HCT116 (cell line): ENCODE measurements at places on chromosomes 12 and 14. TPM values are rescaled to one million over a fixed set of nuclear protein-coding genes. Genes with fewer than 3 reads are reported as not detected.

- no peak for DNase-seq
Observed at GRCh38 chr14:51219473-51220448, 20.3 kb upstream of the TMX1 start.

GRCh38 chr12:13218641-13219040 is 22.1 kb downstream of the EMP1 start:
- no peak for DNase-seq

DNA sequence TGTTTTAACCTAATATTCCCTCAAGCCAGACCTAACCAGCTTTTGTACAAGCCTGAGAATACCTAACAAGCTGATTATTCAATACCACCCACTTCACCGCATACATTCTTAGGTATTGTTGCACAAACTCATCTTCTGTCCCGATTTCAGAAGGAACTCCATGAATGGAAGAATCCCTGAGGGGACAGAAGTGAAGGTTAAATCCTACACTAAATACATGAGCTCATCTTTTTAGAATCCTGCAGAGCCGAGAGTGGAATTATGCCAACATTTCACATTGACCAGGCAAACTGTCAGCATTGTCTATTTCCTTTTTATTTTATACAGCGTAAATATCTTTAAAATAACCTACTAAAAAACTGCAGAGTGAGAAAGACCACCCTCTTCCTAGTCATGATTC is 140.7 kb upstream of the PRICKLE1 start:
- no peak for DNase-seq

GRCh38 chr12:110619534-110619953 is 5.6 kb downstream of the TCTN1 start:
- DNase-seq, result no peak

- no peak for DNase-seq
Observed at GRCh38 chr14:72737560-72737943, 156.3 kb downstream of the DPF3 start.

- no peak for DNase-seq
Observed at GRCh38 chr12:19665121-19665900, 226.0 kb downstream of the AEBP2 start.

DNA sequence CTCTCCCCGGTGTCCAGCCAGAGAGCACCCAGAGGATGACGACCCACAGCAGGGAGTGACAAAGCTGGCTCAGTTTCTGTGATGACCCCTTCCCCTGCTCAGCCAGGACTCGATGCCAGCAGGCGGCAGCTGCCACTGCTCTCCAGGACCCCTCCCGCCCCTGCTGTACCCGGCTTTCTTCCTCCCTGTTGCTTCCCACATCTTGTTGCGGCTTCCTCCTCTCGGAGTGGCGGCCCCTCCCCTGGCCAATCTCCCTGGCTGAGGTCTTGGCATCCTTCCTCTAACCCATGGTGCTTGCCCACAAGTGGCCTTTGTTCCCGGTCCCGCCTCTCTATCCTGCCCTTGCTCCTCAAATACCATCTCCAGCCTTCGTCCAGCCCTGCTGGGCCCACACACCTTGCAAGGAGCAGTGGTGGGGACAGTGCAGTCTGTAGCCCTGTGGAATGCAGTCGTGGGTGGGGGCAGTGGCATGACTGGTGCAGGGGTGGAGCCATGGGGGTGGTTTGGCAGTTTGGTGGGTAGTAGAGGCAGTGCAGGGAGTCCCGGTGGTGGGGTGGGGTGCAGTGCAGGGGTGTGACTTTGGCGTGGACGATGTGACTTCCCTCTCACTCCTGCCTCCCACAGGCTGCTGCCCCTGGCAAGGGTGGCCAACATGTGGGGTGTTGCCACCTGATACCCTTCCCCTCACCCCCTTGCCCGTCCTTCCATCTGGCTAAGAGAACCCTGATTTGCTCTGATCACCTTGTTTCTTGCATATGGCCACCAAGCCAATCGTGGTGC is 16.3 kb upstream of the BEGAIN start:
- DNase-seq, result no peak

DNA sequence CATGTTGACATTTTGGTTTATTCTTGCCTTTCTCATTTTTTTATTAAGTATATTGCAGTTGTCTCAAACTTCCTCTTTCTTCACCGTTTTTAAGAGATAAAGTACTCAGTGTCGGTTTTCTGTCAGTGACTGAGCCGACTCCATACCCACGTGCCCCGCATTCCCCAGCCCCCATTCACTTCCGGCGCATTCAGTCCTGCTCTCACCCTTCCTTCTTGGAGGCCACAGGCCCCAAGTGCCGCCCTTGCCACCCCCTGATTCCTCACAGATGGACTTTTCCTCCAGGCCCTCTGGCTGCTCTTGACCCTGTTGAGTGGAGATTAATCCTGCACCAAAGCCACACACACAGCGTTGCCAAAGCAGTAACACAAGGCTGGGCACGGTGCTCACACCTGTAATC is 19.1 kb upstream of the DNAH10 start:
- no peak for DNase-seq

GRCh38 chr12:1591034-1591433 is 3.3 kb downstream of the FBXL14 start:
- no peak for DNase-seq

- no peak for DNase-seq
Observed at GRCh38 chr12:22635812-22636211, 10.8 kb downstream of the ETNK1 start.

DNA sequence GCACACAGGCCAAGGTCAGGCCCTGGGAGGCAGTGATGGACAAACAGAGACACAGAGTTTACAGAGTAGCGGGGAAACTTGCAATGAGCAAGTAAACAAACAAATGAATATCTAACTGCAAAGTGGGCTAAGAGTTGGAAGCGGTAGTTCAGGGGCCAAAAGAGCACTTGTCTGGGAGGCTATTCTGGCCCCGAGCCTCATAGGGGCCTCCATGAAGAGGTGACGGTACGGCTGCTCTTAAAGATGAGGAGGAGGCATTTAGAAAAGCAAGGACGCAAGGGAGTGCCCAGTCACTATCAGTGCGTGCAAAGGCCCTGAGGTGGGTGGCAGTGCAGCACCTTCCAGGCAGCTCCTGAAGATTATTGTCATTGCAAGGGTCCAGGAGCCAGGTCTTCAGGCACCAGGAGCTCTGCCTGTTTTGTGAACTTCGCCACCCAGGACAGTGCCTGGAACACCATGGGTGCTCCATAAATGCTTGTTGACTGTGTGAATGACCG is 4.4 kb upstream of the TMEM119 start:
- DNase-seq, result no peak

DNA sequence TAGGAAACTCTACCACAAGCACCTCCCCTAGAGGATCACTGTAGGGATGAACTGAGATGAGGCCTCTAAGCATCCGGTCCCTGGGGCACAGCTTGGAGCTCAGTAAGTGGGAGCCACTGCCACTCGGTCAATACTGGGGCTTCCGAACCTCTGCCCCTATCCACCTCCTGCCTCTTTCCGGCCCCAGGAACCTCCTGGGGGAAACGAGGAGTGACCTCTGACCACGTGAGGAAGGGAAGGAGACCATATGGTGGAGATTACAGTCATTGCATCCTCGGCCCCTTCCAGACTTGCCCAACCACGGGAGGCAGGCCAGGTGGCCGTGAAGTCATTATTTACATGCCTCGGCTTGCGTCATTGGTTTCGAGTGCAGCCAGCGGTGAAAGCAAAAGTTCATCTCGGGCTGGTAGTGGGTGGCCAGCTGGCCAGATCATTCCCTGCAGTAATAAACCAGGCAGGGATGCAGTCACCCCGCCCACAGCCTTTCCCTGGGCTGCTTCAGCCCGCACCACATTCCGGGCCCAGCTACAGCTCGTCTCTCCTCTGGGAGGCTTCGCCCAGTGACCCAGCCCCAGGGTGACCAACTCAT is 65.4 kb downstream of the C14orf132 start:
- DNase-seq, result no peak

DNA sequence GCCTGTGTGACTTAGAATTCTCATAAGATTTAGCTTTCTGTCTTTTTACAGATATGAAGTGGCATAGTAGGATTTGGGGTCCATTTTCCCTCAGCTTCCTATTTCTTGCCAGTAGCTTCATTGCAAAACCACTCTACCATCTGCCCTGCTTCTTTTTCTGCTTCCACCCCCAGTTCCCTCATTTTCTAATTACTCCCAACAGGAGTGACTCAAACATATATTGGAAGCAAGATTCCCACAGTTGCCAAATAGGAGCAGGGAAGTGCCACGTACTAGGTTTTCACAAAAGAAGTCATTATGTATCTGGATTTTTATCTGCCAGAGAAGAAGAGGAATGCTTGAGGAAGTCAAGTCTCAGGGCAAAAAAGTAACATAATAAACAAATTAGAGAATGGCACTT is 64.1 kb downstream of the ANO4 start:
- no peak for DNase-seq

DNA sequence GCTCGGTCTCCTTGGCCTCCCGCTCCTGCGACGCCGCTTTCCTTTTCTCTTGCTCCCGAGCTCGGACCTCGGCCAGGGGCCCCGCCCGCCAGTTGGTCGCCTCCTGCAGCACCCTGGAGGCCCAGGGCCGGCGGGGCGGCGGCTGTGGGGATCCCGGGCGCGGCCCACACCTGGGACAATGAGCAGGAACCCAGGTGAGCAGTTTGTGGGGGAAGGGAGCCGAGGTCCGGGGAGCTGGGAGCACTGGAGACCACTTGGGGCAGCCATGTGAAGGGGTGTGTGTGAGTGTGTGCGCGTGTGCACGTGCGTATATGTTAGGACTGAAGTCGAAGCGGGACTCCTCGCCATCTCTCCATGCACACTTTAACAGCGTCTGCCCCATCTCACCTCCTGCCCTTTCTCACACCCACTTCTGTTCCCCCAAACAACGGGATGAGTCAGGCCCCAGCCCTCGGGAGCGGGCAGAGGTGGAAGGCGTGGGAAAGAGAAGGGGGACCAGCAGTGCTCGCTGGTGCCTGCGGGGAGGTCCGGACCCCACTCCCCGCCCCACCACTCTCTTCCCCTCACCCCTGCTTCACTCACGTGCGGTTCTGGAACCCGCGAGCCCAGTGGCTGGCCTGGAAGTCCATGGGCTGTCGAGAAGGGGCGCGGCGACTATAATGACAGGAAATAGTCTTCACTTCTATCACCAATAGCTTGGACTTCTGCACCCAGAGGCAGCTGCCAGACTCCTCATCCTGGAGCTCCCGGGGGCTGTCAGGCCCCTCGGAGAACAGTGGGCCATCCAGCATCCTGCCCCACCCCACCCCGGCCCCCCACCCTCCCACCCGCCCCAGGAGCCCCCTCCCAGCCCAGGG is 450 bp downstream of the DDN start:
- DNase-seq, result no peak

DNA sequence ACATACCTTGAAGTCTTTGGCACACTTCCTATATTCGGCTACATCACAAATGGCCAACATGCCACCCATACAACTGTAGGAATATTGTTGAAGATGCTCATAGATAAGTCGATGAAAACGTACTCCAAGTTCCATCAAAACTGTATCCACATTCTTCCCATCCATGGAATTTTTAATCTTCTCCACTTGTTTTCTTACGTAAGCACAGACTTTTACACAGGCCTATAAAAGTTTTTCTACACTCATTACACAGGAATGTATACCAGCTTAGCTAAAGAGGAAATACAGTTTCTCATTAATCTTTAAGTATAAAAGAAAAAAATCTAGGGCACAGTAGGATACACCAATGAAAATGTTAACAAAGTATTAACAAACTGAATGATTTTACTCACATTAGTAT is 59.1 kb downstream of the EXOC5 start:
- no peak for DNase-seq

DNA sequence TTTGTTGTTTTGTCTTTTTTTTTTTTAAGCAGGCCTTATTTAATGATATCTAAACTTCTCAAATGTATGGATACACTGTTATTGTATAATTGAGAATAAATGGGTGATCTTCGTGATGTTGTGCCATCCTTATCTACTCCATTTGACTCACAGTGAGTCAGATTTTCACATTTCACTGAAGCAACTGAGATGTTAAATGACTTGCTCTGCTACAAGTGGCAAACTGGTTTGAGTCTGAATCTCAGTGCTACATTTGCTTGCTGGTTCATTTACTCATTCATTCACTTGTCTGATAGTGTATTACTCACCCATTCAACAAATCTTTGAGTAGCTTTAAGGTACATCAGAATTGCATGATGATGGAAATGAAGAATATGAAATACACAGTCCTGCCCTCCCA is 2.6 kb downstream of the KIAA0586 start:
- DNase-seq, result no peak

DNA sequence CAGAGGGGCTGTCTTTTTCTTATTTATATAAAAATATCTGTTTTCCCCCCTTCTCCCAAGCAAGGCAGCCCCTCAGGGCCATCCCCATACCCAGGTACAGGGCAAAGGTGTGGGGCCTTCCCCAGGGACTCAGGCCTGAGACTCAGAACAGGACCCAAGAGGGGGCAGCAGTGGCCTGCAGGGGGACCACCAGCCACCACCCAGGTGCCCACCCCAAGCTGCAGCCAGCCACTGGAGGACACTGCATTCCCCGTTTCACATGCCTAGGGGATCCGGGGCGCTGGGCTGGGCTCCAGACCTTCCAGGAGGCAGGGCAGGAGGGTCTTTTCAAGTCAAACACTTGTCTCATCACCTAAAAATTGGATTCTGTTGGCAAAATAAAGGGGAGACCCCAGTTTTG is 83.3 kb downstream of the SCARB1 start:
- DNase-seq, result no peak

GRCh38 chr12:82966001-82966559 is 279.4 kb downstream of the TMTC2 start:
- no peak for DNase-seq

- DNase-seq, result no peak
Observed at GRCh38 chr12:74963867-74964331, 245.7 kb downstream of the KCNC2 start.

DNA sequence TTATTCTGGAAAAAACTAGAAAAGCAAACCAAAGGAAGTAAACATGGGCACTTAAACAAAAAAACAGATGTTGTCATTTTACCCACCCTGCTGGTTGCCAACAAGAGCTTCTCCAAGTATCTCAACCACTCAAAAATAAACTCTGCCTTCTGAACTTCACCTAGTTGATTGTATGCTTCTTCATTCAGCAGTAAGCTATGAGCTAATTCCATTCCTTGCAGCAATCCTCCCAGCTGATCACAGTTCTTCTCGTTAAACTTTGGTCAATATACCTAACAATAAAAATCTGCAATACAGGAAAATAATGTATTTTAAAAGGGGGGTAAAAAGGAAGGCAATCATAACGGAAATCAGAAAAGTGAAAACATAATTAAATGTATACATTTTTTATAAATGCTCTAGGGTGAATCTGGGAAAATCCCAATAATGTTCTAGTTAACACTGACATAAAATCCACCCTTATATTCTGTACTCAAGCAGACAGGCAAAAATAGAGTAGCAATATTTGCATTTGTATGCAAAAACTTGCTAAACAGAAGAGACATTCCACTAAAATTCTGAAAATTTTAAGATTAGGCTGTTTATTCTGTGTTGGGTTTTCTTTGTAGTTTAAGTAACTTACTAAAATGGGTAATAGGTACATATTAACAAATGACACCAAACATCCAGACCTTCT is 17.4 kb downstream of the HEATR5A start:
- DNase-seq, result no peak

Gene CFAP73
- 0.34 TPM for total RNA-seq

Gene CYP27B1
- total RNA-seq, result 11.6 TPM

Gene KLHDC1
- 0.98 TPM for total RNA-seq

Gene WDHD1
- total RNA-seq, result 44.3 TPM

Gene KRT6C
- total RNA-seq, result not detected

Gene CARMIL3
- 0.71 TPM for total RNA-seq

Gene TAS2R30
- 1.5 TPM for total RNA-seq
